Naive thymus-derived CD4-positive, alpha-beta T cell (primary cell): ENCODE measurements at places on chromosomes 11 and 22. TPM values are rescaled to one million over a fixed set of nuclear protein-coding genes. Genes with fewer than 3 reads are reported as not detected.

SMC1B gene
- total RNA-seq, result not detected

MGAT3 gene
- total RNA-seq, result 0.59 TPM

BARX2 gene
- 0.44 and 0.89 TPM in 2 replicates for total RNA-seq

LARGE1 gene
- 2.3 TPM for total RNA-seq

SYCE3 gene
- total RNA-seq, result not detected

SNX32 gene
- 1.7 and 2.0 TPM in 2 replicates for total RNA-seq

PDGFD gene
- 3.6 TPM for total RNA-seq

LRRC75B gene
- total RNA-seq, result not detected

XBP1 gene
- total RNA-seq, result 173 TPM

MS4A12 gene
- not detected in 2 replicates for total RNA-seq

NXPE4 gene
- total RNA-seq, result not detected

POU2F3 gene
- total RNA-seq, result not detected

GGT5 gene
- not detected for total RNA-seq

NLRP14 gene
- total RNA-seq, result 0.17 TPM

GGTLC3 gene
- not detected for total RNA-seq

CCDC116 gene
- total RNA-seq, result not detected

TBX10 gene
- not detected for total RNA-seq

MSANTD2 gene
- 9.1 TPM for total RNA-seq

TEAD1 gene
- 0.18 and 0.22 TPM in 2 replicates for total RNA-seq

TMEM25 gene
- total RNA-seq, result 32.8 TPM

PRG3 gene
- total RNA-seq, result not detected

DMC1 gene
- 0.76 TPM for total RNA-seq

TUBA8 gene
- 1.6 and 1.7 TPM in 2 replicates for total RNA-seq

MUC2 gene
- total RNA-seq, result not detected in 2 replicates

KIF18A gene
- total RNA-seq, result 1.8 TPM

VSIG10L2 gene
- not detected for total RNA-seq

UBQLNL gene
- 0.54 TPM for total RNA-seq

MMP12 gene
- not detected for total RNA-seq

MRGPRX3 gene
- total RNA-seq, result not detected in 2 replicates

BTBD18 gene
- not detected for total RNA-seq

ARHGAP20 gene
- 0.11 TPM for total RNA-seq

TPBGL gene
- total RNA-seq, result 0.15 and 0.56 TPM in 2 replicates

C1QTNF5 gene
- total RNA-seq, result not detected in 2 replicates

RASD2 gene
- not detected for total RNA-seq

MYH9 gene
- 900 TPM for total RNA-seq

MIAT gene
- total RNA-seq, result 10.5 TPM

DRD4 gene
- 0.27 and 0.51 TPM in 2 replicates for total RNA-seq

FKBP2 gene
- total RNA-seq, result 33.5 TPM

C11orf21 gene
- total RNA-seq, result 29.3 and 33.9 TPM in 2 replicates

PANX2 gene
- total RNA-seq, result 0.66 TPM

MYOD1 gene
- total RNA-seq, result not detected
